OCI-LY7 (cell line): ENCODE measurements at places on chromosomes 5 and 9.
A peak's percentile ranks its signal among the peaks of the same experiment; 100 is the strongest.

DNA sequence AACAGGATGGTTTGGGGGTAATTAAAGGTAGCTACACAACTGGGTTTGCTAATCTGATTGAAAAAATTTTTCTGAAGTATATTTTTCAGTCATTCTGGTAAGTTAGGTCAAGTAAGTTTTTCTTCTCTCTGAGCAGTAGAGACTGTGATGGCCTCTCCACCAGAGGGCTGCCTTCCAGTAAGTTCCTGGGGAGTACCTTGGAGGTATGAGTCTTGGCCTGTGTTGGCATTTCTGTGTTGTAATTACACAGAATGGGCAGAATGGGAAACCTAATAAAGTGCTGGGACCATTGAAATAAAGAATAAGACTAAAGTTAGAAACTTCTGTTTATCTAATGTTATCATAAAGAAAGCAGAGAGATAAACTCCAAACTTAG lies 430.8 kb downstream of the ARHGEF28 start:
- DNase-seq: peak; percentile 13

DNA sequence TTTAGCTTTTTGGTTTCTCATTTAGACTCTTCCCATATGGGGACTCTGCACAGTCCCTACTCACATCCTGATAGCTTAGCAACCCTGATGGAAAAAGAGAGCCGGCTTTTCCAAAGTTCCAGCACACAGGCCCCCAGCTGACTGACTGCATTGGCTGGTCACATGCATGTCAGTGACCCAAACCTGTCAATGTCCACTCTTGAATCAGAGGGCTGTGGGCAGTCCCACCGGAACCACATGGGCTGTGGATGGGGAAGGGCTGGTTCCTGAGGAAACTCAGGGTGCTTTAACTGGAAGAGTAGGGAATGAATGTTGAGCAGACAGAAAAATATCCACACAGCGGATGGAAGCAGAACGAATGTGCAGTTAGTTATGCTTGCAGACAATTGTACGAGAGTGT lies 136.6 kb downstream of the NSG2 start:
- DNase-seq: no peak

GRCh38 chr5:51181208-51181894 lies 201.9 kb upstream of the ISL1 start:
- no peak for DNase-seq

- no peak for DNase-seq
These were observed 255.4 kb downstream of the GRIA1 start for GRCh38 chr5:153745778-153746395.

- no peak for DNase-seq
These were observed 89.0 kb downstream of the FRMD3 start for GRCh38 chr9:83449166-83449565.
